Kidney (tissue), 22 donors: ENCODE measurements at places on chromosomes 6 and 20.

DNA sequence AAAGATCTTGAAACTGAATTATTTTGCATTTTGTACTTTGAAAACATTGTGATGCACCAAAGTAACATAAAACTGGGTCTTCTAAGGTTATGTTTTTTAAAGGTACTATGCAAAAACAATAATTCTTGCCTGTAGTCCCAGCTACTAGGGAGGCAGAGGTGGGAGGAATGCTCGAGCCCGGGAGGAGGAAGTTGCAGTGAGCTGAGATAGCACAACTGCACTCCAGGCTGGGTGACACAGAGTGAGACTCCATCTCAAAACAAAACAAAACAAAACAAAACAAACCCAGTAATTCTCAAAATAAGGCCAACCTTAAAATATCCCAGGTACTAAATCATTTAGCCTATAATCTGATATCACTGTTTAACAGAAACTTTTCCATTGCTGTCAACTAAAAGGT is 269.6 kb downstream of the KHDC1L start:
- peaks cover 2% of the 10 kb centered on the region for H3K4me1 ChIP-seq
- H3K27me3 ChIP-seq: no peaks in the 10 kb centered on the region
- H3K27ac ChIP-seq: no peak overlapping the region
- H3K4me3 ChIP-seq: no peak overlapping the region
- H3K36me3 ChIP-seq: no peaks in the 10 kb centered on the region

GRCh38 chr6:169490830-169491229 is 211.0 kb downstream of the WDR27 start:
- H3K27me3 ChIP-seq: no peaks in the 10 kb centered on the region
- H3K27ac ChIP-seq: no peak overlapping the region
- H3K4me3 ChIP-seq: no peak overlapping the region
- no peak for DNase-seq
- no peaks in the 10 kb centered on the region for H3K36me3 ChIP-seq
- H3K4me1 ChIP-seq: no peaks in the 10 kb centered on the region

GRCh38 chr6:24933266-24933665 is 2.5 kb downstream of the RIPOR2 start:
- no peak overlapping the region for H3K27ac ChIP-seq
- no peak for DNase-seq

- no peak for DNase-seq
- no peaks in the 10 kb centered on the region for H3K36me3 ChIP-seq
- H3K27me3 ChIP-seq: no peaks in the 10 kb centered on the region
- H3K4me3 ChIP-seq: no peak overlapping the region
- H3K4me1 ChIP-seq: peaks cover 4% of the 10 kb centered on the region
These were observed 533.9 kb downstream of the RFPL4B start for GRCh38 chr6:112881027-112881426.

- H3K27me3 ChIP-seq: no peaks in the 10 kb centered on the region
- H3K4me3 ChIP-seq: no peak overlapping the region
- no peak overlapping the region for H3K27ac ChIP-seq
- no peaks in the 10 kb centered on the region for H3K4me1 ChIP-seq
These were observed 982.2 kb upstream of the MAP3K7 start for GRCh38 chr6:91569071-91569470.
